ENCODE measurements at places on chromosomes 1 and 21.

DNA sequence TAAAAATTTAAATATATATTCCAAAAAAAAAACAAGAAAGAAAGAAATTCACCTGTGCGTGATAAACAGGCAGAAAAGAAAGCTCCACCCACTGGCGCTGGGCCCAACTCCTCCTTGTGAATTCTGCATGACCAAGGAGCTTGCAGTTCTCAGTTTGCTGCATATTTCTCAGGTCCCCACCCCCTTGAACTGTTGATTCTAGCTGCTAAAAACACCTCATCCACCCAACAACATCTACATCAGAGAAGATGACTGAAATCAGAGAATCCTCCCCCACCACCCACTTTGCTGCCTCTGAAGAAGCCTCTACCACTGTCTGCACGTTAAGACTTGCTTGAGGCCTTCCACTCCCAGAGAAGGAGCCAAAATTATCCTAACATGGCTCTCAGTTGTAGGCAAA is 104.8 kb downstream of the RGS2 start:
- no peak for DNase-seq

GRCh38 chr1:84347271-84347931 is 45.9 kb downstream of the SAMD13 start:
- no peak for DNase-seq

DNA sequence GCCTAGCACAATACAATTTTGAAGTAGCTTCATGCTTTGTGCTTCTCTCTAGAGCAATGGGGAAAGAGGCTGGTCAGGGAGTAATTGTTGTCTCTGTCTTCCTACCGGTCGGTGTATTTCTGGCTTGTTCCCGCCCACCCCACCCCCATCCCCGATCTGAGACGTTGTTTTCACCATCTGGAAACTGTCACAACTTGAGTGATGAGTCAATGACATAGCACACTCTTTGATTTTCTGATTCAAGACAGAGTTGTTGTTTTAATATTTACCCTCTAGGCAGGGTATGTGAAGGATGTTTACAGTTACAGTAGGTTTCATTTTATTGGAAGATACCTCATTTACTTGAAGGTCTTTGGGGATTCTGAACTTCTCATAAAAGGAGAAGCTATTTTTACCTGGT is 7.0 kb downstream of the IL12RB2 start:
- no peak for DNase-seq

- DNase-seq: no peak
These were observed 659.9 kb downstream of the LTN1 start for GRCh38 chr21:28332796-28333195.

DNA sequence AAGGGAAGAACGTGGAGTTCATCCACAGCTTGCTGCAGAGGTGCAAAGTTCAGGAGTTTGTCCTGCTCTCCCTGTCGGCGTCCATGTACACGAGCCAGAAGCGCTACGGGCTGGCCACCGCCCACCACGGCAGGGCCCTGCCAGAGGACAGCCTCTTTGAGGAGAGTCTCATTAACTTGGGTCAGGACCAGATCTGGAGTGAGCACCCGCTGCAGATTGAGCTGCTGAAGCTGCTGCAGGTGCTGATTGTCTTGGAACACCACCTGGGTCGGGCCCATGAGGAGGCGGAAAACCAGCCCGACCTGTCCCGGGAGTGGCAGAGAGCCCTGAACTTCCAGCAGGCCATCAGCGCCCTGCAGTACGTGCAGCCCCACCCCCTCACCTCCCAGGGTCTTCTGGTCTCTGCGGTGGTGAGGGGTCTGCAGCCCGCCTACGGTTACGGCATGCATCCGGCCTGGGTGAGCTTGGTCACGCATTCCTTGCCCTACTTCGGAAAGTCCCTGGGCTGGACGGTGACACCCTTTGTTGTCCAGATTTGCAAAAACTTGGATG is 73.8 kb upstream of the MORC3 start:
- no peak for DNase-seq

DNA sequence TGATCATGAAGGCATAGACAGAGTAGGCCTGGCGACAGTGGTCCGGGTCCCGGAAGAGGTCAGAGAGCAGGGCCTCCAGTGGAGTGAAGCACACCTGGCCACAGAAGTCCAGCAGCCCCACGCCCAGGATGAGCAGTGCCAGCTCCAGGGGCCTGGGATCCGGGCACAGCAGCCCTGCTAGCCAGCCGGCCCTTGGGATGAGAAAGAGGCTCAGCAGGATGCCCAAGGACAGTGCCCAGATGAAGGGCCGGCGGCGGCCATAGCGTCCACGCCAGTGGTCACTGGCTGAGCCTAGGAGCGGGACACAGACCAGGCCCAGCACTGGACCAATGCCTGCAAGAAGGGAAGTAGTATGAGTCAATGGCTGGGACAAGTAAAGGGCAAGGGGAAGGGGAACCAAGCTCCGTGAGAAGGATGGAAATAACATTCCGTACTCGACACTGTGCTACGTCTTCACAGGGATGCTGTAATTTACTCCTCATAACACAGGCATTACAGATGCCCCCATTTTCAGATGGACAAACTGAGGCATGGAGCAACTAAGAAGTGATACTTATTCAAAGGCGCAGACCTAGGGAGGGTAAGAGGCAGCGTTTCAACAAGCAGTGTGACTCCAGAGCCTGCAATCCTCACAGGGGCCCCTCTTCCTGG is 16.9 kb downstream of the SLC45A3 start:
- peak; percentile 85 for DNase-seq

- no peak for DNase-seq
These were observed 154.2 kb downstream of the TENT5C start for GRCh38 chr1:117760069-117760468.

GRCh38 chr1:116488071-116488470 is 82.8 kb downstream of the CD58 start:
- DNase-seq: no peak

DNA sequence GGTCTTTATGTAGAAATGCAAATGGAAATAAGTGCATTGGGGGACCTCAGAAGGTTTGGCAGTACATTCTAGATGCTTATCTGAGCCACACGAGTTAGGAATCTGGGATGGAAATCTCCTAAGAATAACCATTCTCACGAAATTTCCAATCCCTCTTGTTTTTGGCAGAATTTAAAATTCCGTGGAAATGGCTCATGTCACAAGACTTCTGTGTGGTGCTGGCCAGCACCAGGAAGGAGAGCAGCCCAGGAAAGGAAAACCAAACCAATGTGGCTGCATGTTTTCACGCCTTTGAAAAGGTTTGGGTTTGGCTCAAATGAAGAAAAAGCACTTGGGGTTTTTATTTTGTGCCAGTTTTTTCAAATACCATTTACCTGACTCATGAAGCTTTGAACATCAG is 80.1 kb upstream of the KCNK2 start:
- DNase-seq: no peak

DNA sequence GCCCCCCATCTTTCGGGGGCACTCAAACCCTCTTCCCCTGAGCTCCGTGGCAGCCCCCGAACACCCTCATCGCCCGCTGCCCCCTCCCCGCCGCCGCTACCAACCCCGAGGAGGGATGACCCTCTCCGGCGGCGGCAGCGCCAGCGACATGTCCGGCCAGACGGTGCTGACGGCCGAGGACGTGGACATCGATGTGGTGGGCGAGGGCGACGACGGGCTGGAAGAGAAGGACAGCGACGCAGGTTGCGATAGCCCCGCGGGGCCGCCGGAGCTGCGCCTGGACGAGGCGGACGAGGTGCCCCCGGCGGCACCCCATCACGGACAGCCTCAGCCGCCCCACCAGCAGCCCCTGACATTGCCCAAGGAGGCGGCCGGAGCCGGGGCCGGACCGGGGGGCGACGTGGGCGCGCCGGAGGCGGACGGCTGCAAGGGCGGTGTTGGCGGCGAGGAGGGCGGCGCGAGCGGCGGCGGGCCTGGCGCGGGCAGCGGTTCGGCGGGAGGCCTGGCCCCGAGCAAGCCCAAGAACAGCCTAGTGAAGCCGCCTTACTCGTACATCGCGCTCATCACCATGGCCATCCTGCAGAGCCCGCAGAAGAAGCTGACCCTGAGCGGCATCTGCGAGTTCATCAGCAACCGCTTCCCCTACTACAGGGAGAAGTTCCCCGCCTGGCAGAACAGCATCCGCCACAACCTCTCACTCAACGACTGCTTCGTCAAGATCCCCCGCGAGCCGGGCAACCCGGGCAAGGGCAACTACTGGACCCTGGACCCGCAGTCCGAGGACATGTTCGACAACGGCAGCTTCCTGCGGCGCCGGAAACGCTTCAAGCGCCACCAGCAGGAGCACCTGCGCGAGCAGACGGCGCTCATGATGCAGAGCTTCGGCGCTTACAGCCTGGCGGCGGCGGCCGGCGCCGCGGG is 837 bp downstream of the FOXD3 start:
- peak; percentile 57 for DNase-seq

GRCh38 chr1:13462682-13463081 is 51.1 kb downstream of the LRRC38 start:
- no peak for DNase-seq

- no peak for DNase-seq
These were observed 5.7 kb upstream of the CHD5 start for GRCh38 chr1:6185635-6186382.

- DNase-seq: no peak
These were observed 9.8 kb downstream of the ERRFI1 start for GRCh38 chr1:8016210-8016894.

DNA sequence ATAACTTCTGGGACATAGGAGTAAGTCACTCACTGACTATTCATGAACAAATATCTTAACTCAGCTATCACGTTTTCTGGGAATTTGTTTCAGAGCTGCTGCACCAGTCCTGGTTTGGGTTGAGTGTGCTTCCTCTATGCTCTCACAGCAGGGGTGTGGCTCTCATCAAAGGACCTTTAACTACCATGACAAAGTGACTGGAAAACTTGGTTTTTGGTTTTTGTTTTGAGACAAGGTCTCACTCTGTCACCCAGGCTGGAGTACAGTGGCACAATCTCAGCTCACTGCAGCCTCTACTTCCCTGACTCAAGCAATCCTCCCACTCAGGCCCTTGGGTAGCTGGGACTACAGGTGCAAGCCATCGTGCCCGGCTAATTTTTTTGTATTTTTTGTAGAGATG is 4.1 kb downstream of the ILDR2 start:
- DNase-seq: no peak

GRCh38 chr1:227768640-227769039 is 33.4 kb downstream of the SNAP47 start:
- no peak for DNase-seq

DNA sequence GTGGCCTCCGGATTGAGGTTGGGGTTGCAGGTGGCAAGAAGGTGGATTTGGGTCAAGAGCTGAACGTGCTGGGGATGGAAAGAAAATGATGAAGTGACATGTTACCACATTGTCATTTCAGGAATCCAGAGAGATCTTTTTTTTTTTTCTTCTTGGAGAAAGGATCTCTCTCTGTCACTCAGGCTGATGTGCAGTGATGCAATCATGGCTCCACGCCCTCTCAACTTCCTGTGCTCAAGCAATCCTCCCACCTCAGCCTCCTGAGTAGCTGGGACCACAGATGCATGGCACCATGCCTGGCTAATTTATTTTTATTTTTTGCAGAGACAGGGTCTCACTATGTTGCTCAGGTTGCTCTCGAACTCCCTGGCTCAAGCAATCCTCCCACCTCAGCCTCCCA is 80.6 kb downstream of the GON4L start:
- no peak for DNase-seq

GRCh38 chr1:236253918-236254637 is 27.7 kb downstream of the ERO1B start:
- DNase-seq: no peak

DNA sequence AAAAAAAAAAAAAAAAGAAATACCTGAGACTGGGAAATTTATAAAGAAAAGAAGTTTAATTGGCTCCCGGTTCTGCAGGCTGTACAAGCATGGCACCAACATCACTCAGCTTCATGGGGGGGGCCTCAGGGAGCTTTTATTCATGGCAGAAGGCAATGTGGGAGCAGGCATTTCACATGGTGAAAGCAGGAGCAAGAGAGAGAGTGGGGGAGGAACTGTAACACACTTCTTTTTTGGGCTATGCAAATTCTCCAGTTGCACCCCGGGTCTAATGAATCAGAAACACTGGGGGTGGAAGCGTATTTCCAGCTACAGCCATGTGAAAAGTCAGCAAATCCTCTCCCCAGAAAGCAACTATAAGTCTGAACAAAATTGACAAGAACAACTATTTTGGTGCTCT is 11.8 kb upstream of the SOD1 start:
- no peak for DNase-seq

DNA sequence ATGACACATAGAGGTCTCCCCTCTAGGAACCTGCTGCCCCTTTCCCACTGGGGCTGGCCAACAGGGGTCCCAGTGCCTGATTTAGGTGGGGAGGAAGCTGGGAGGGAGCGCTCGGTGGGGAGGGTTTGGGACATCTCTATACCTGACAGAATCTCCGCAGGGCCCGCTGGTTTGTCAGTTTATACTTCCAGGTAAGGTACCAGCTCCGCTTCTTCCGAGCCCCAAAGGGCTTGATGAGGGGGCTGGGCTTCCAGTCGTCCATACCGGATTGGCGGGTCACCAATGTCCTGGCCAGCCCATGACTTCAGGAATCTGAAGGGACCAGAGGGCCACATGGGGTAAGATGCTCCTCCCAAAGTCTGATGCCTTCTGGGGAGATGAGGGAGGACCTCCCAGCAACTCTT is 672 bp downstream of the POMGNT1 start:
- DNase-seq: no peak

GRCh38 chr1:193951984-193952383 is 765.6 kb upstream of the B3GALT2 start:
- DNase-seq: no peak

- DNase-seq: no peak
These were observed 544.6 kb downstream of the AMY1C start for GRCh38 chr1:104294259-104294658.

DNA sequence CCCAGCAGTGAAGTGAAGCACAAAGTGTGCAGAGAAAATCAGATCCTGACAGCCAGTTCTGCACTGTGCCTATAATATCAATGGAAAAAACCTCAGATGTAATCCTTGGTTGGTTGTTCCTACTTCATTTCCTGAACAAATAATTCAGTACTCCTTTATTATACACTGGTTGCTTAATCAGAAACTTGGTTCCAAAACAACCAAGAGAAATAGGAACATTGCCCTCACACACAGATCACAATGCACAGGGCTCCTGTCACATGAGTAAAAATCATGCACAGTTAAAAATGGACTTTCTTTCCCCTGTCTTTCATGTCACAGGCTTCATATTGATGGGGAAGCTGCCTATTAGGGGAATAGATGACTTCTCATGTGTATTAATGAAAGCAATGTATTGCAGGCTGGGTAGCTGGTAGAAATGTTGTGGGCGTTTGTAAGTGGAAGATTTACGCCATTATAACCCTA is 9.7 kb downstream of the DNASE2B start:
- DNase-seq: no peak

DNA sequence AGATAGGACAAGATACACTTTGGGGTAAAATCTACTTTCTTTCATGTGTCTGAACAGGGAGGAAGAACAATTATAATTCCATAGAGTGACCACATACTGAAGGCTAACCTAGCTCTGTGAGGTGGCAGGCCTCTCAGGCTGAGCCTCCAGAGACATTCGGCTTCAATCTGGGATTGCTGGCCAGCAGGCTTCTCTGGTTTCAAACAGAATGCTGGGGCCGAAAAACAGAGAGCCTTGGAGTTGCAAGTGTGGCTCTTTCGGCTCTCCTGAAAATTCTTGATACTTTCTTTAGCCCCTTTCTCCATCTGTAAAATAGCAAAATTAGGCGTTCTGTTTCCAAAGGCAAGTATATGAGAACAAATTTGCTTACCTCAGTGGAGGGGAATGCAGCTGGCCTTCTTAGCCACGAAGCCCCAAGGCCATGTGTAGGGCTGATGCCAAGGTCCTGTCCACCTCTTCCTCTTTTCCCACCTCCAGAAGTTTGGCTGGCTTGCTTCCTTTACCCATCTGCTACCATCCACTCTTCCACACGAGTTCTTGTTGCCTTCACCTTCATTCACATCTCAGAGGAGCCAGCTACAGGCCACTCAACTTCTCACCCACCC is 30.0 kb upstream of the UBE2U start:
- DNase-seq: no peak

- DNase-seq: no peak
These were observed 48.1 kb downstream of the SYF2 start for GRCh38 chr1:25184001-25184762.
